CD4-positive, alpha-beta T cell treated with Interleukin-10 for 1 hour (primary cell): ENCODE measurements at places on chromosomes 4 and X.

- no peak for DNase-seq
These were observed 50.8 kb upstream of the SETD7 start for GRCh38 chr4:139606579-139607501.

- DNase-seq: no peak
These were observed 43.1 kb upstream of the C1GALT1C1 start for GRCh38 chrX:120672841-120673530.

DNA sequence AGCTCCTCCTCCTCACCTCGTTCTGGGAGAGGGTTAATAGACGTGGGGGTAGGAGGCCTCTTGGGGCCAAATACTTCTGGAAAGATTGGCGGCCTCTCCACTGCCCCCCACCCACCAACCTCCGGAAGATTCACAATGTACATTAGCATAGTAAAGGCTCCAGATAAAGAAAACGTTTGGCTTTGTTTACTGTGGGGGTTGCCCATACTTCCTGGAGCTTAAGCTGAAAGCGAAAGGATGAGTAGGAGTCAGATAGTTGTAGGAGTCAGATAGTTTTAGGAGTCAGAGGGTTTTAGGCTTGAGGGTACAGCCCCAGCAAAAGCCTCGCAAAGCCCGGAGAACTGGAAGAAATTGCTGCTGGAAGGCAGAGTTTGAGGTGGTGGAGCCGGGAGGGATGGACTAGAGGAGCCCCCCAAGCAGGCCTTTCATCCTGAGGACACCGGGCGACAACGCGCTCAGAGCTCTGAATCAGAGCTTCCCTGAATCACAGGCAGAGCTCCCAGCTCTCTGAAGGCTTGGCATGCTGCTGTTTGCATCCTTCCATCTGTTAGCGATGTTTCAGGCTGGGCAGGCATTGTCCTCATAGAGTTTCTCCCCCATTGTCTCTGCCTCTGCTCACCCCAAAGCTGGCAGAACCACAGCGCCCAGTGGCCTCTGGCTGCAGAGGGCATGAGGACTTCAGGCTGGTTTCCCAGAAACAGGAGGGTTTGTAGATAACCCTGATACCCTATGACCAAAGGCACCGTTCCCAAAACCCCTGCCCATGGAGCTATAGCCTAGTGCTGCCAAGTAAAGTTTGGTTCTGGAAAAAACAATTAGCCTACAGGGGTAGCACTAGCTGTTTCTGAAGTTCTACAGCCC is 280.7 kb downstream of the BCOR start:
- DNase-seq: no peak

GRCh38 chr4:137957806-137958205 is 284.3 kb downstream of the SLC7A11 start:
- DNase-seq: no peak

DNA sequence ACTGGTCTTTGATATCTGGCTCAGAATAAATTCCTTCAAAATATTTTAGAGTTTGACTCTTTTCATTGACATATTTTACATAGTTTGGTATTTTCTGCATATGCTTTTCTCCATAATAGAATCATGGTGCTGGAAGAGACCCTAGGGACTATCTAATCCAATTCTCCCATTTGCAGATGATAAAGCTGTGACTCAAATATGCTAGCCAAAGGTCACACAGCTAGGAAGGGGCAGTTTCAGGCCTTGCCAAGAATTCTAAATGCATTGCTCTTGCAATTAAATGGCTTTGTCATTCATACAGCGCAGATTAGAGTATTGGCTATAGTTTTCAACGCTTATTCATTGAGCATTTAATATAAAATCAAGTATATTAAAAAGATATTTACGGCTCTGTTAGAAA is 374.1 kb upstream of the RASGEF1B start:
- no peak for DNase-seq

DNA sequence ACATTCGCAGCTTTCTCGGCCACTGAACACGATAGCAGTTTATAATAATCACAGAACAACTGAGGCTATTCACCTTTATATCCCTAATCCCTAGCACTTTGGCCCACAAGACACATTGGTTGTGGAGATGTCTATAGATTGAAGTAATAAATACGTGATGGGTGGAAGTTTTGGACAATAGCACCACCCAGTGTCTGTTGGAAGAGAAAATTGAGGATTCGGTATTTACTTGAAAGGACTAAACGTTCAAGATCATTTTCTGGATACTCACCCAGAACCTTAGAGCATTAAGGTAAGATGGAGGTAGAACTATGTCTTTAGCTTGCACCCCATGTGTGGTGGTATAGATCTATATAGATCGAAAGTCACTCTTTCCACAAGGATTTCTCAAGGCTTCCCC is 787 bp upstream of the TMSB15A start:
- no peak for DNase-seq

DNA sequence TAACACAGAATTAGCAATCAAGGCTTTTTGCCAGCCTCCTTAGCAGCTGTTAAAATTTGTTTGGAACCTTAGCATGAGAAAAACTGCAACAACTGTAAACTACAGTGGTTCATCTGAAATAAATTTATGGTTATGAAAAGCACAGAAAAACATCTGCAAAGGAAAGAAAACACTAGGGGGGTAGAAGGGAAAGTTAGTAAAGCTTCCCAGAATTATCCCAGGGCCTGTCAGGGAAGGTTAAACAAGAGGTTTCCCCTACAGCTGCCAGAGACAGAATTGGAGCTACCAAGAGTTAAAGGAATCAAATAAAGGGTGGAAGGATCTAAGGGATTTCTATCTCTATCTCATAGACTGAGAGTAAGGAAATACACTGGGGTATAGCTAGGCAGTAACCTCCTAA is 234.7 kb upstream of the DIAPH2 start:
- DNase-seq: no peak

DNA sequence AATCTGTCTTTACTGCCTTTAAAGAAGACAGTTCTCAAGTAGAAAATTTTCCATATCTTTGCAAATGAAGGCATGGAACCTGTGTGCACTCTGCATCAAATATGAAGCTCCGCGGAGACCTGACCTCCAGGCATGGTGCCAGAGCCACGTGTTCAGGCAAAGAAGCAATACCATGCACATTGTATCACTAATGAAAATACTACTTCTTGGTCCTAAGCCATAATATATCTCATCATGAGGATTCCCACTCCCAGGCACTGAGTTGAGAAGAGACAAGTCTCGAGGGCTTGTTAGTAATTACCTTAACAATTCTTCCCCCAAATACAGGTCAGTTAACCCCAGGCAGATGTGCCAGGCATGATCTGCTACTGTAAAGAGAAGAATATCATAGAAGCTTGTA is 56.7 kb downstream of the PCDH19 start:
- DNase-seq: no peak

DNA sequence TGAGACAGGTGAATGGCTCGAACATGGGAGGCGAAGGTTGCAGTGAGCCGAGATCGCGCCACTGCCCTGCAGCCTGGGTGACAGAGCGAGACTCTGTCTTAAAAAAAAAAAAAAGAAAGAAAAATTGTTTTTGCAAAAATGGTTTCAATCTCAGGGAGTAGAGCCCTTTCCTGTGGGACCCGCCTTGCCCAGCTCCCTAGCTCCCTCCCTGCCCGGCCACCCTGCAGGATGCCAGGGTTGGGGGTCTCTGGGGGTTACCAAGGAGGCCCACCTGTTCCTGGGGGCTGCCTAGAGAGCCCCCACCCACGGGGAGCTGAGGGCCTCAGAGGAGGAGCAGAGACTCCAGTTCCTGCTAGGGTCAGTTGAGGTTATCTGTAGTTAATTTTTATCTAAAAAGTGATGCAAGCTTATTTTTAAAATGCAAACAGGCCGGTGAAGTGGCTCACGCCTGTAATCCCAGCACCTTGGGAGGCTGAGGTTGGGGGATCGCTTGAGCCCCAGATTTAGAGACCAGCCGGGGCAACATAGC is 18.7 kb upstream of the PLCXD1 start:
- DNase-seq: no peak

DNA sequence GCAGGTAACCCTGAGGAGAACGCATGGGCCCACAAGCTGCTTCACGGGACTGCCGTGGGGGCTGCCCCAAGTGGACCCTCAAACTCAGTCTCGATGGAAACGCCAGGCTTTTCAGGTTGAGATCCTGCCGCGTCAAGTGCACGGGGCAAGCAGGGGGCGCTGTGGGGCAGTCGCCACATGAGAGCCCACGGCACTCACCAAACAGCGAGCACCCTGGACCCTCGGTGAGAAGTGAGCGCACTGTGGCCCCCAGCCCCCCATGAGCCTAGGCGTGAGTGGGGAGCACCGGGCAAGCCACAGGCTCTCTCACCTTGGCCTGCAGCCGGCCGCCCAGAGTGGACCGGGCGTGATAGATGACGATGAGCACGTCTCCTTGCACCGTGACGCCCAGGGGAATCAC is 50.9 kb upstream of the CPLX1 start:
- no peak for DNase-seq

GRCh38 chr4:30103455-30103854 is 616.7 kb upstream of the PCDH7 start:
- DNase-seq: no peak

DNA sequence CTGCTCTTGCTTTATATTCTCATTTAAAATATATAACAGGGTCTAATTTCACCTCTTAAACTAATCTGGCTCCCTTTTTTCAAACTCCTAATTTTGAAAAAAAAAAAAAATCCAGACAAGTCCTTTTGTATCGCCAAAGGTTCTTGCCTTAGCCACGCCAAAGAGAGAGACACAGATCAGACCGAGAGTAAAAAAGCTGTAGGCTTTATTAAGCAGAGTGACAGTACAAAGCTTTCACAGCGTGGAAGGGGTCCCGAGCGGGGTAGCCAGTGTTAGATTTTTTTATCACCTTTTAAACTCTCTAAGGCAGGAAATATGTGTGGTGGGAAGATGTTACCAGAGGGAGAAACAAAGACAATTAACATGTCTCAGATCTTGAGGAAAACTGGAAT is 54.1 kb downstream of the PAGE2 start:
- DNase-seq: no peak

- no peak for DNase-seq
These were observed 191.8 kb downstream of the PDGFC start for GRCh38 chr4:156779774-156780173.

DNA sequence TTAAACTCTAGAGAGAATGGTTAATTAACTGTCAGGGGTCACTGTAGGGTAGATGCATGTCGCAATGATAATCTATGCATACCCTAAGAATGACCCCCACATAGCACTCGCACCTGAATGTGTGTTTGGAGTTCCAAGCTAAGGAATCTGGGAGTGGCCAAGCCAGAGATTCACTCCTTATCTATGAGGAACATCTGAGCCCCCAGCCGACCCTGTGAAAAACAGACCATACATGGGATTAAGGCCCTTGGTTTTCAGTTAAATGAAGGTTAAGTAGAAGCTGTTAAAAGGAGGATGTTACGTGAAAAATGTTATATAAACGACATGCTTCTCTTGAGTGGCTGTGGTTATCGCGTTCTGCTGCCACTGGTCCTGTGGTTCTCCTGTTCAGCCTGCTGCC is 147.2 kb downstream of the RELL1 start:
- DNase-seq: no peak

DNA sequence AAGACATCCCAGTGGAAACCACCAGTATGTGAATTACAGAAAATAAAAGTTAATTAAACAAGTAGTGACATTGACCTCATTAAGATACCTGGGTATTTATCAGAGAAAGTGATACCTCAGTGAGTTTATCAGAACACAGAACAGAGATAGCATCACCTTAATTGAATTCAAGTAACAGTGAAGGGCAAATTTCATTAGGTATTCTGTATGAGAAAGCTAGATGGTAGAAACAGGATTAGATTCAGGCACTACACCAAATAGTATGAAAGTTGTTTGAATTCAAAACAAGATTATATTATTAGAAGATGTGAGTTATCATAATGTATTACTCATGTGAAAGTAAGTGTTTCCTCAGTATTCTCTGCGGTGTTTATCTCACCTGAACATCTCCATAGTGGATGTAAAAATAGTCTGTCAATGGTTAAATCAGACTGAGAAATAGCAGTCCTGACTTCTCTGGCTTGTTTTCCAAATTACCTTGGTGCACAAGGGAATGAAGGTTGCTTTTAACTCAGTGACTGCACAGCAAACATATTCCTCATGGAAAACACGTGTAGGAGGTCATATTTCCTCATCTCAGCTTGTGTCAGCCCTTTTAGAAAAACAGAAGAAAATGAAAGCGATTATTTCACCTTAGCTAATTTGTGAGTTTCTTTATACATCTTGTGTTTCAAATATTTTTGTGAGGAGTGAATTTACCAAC is 79.9 kb upstream of the PCDH18 start:
- no peak for DNase-seq

DNA sequence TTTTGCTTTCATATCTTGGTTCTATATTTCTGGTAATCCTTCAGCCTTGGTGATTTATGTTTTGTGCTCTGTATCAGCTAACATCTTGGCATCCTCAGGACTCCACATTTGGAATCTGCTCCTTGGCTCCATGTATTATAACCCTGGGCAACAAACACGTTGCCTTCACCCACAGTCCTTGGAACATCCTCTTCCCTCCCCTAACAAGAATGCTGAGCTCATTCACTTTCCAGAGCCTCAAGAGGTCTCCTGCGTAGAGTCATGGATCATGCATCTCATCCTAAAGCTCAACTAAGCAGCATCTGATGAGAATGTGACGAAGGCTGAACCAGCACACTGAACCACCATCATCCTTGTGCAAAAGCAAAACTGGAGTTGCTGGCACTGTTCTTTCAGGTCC is 60.5 kb upstream of the C1GALT1C1 start:
- DNase-seq: no peak

DNA sequence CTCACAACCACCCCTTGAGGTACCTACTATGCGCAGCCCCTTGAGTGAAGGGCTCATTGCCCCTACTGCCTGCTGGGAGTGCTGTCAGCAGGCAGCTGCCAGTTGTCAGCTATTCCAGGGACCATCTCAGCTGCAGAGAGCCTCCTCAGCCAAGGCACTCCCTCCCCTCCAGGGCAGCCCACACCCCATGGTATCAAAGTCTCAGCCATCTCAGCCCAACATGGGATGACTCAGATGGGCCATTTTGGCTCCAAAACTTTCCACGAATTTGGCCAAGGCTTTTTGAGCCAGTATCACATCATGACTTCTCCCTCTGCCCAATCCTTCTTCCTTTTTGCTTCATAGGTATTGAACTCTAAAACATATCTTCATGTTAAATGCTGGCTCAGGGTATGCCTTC is 61.4 kb upstream of the MAP3K15 start:
- no peak for DNase-seq

DNA sequence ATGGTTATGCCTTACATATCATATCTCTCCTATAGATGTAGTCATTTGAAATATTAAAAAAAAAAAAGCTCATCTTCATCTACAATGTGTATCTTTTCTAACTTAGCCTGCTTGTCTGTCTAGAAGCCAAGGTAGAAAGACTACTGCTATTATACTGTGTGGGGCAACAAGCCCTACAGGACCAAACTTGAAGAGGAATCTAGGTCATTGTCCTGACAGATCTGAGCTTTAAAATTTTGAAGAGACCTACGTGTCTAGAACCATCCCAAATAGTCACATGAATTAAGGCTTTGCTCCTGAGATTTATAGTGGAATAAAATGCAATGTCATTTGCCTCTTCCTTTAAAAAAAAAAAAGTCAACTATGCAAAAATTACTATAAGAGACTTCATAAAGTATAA is 95.8 kb downstream of the PALLD start:
- no peak for DNase-seq

- no peak for DNase-seq
These were observed 41.3 kb upstream of the PPP2R2C start for GRCh38 chr4:6513678-6514077.

- no peak for DNase-seq
These were observed 355.7 kb downstream of the ADGRL3 start for GRCh38 chr4:61555789-61556188.
